ENCODE measurements at places on chromosomes 16 and 17. TPM values are rescaled to one million over a fixed set of nuclear protein-coding genes. Genes with fewer than 3 reads are reported as not detected.

- DNase-seq: peak; percentile 79
These were observed 426.0 kb upstream of the CDH11 start for GRCh38 chr16:65547772-65548446.

GRCh38 chr17:78974635-78975591 is 4.8 kb downstream of the LGALS3BP start:
- peak; percentile 97 for DNase-seq

DNA sequence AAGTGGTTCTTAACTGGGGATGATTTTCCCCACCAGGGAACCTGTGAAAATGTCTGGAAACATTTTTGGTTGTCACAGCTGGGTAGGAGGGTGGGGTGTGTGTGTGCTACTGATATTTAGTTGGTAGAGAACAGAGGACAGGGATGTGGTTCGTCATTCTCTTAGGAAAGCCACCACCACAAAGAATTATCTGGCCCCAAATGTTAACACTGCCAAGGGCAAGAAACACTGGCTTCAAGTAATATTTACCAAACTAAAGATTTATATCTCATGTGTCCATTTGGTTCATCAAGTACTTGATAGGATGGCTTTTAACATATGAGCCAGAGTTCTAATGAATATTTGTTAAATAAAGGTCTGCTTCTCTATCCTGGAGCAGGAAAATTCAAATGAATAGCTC is 19.5 kb downstream of the MPHOSPH6 start:
- DNase-seq: no peak

GRCh38 chr16:23929237-23929636 is 93.5 kb downstream of the PRKCB start:
- DNase-seq: no peak

TBX2 gene
- 11.6 TPM for total RNA-seq
